ENCODE measurements at places on chromosomes 7 and 10.

DNA sequence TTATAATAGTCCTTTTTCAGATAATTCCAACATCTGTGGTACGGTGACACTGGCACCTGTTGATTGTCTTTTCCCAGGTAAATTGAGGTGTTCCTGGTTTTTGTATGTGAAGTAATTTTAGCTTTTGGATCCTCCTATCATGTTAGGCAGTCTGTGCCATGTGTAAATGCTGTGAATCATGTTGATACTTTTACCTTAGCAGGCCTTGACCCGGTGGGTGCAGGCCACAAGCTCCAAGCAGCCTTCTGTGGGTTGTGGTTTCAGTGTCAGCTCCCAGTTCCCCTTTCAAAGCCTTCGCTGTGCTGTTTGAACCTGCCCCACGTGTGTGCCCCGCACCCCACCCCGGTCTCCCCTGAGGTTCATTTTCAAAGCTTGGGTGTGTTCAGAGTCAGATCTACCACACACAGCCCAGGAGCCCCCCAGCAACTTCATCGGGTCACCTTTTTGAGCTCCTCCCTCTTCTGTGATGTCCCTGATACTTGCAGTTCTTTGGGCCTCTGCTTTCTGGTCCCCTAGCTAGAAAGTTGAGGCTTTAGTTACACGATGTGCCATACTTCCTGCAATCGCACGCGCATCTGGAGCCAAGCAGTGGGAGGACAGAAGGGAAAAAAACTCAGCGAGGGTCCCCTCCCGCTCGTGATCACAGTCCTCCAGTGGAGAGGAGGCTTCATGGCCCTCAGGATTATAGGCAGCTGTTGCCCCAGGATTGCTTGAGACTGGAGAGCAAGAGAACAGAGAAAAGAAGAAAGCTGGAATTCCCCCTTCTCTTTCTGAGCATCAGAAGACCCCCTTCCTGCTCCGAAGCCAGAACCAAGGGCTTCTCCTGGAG, 8.7 kb upstream of the BHLHA15 start:
- DNase-seq: peak; percentile 83

DNA sequence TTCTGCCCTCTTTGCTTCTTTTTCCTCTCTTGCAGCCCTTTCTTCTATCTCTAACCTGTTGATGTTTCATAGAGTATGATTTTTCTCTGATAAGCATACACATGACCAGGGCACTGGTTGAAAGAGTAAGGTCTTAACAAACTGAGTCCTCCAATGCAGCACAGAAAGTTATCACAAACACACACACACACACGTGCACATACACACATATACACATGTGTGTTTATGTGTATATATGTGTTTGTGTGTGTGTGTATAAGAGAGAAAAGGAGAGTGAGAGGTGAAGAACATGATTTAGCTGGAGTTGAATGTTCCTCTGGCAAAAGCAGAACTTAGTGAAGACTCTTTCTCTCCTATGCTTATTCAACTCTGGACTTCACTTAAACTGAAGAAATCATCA, 130.0 kb downstream of the KLF6 start:
- DNase-seq: no peak

DNA sequence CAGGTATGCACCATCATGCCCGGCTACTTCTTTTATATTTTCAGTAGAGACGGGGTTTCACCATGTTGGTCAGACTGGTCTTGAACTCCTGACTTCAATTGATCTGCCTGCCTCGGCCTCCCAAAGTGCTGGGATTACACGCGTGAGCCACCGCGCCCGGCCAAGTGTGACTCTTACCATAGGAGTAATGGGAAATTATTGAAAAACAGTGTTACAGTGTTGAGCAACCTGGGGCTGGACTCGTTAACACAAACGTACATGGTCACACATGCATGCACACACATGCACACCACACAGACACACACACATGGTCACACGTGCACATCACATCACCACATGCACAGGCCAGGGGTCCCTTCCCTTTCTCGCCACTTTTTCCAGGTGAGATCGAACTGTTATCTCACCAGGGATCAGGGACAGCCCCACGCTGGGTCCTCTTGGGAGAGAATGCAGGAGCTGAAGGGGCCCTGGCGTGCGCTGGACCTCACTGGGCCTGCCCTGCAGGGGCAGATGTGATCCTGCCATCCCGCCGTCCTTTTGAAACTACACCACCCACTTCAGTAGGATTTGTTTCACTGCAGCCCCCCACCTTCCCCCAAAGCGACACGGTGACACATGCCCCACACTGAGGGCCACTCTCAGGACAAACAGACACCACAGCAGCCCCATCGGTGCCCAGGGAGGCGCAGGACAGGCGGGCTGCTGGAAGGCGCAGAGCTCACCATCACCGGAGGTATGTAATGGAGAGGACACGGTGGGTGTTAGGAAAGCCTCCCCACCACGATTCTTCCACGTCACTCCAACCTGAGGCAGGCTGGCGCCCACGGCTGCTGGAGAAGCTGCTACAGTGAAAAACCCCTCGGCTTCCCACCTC, 10.2 kb downstream of the RADIL start:
- no peak for DNase-seq

DNA sequence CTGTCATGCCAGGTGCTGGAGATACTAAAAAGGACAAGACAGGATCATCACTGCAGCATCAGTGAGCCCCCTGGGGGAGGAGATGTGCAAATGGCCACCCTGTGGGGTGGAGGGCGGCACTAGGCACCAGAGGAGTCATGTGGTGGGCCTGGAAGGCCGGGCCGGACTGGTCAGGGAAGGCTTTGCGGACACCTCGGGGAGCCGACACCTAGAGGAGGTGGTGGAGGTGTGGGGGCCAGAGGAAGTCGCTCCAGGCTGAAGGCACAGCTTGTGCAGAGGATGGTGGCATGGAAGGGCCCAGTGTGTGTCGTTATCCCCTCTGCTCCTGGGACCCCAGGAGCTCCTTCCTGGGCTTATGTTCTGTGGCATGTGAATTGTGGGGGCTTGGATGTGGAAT, 437.7 kb downstream of the RPS24 start:
- no peak for DNase-seq

GRCh38 chr10:84078771-84079170, 60.5 kb upstream of the GHITM start:
- no peak for DNase-seq

GRCh38 chr7:151232091-151232916, at the start of gene CHPF2:
Gene CHPF2, plus strand, starts transcription at chr7:151232483. Its CDS starts 1,529 bp downstream, at chr7:151234012.
- DNase-seq: peak; percentile 93

- DNase-seq: no peak
Measured at GRCh38 chr10:24869354-24870015, 82.9 kb downstream of the PRTFDC1 start.

DNA sequence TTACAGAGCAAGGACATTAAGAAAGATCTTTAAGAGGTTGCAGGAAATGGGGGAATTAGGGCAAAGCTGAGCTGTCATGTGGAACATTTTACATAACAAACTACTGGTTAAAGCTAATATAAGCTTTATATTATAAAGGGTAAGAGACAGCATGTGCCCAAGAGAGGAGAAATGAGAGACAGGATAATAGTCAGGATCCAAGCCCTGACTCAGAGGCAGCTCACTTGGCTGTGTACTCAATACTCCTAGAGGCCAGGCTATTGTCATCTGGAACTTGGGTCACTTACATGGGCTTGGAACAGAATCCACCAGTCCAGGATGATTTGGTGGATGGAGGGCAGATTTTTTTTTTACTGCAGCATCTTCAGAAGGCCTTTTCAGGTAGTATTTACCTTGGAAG, 418.6 kb upstream of the ZMIZ1 start:
- no peak for DNase-seq

DNA sequence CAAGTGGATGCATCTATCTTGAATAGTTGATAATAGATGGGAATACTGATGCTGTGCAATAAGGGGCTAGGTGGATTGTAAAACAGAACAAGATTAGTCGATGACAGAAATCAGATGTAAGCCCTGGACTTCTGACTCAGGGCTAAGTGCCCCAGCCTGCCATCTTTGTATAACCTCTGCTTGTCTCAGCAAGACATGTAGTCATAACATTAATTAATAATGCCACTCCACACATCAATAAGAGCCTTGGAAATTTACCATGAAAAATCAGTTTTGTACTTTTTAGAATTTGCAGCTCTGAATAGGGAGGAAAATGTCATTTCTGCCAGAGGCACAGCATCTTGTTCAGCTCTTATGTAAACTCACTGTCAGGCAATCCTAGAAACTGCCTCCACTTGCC, 529.1 kb downstream of the PHTF2 start:
- no peak for DNase-seq

GRCh38 chr10:87635498-87636312, 24.0 kb upstream of the PAPSS2 start:
- peak; percentile 22 for DNase-seq

DNA sequence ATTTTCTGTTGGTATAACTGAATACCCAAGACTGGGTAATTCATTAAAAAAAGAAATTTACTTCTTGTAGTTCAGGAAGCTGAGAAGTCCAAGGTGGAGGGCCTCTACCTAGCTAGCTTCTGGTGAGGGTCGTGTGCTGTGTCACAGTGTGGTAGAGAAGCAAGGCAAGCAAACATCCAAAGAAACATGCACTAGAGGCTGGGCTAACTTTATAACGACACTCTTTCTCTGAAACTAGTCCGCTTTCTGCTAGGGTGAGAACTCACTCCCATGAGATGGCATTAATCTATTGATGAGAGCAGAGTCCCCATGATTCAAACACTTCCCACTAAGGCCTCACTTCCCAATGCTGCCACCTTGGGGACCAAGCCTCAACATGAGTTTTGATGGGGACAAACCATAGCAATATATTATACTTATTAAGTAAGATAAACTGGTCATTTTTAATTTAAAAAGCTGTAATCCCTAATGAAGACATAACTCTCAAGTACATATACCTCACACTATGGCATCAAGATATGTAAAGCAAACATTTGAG, 50.8 kb downstream of the PHYHIPL start:
- DNase-seq: no peak

DNA sequence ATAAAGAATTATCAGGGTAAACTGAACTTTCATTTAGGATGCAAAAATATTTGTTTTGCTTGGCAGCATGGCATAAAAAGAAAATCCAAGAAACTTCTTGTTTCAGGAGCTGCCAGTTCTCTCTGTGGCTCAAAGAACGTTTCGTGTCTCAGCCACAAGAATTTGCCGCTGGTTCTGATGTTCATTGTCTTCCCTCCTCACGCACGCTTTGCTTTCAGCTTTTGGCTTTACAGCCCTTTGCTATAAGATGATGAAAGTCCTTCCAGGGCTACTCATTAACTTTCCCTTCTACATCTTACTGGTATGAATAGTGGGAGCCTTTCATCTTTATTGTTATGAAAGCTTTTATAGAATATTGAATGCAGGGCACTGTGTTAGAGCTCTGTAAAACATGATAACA, 124.7 kb downstream of the BICC1 start:
- DNase-seq: no peak

GRCh38 chr7:445020-445419, 74.6 kb downstream of the PDGFA start:
- no peak for DNase-seq

Data from activated CD4-positive, alpha-beta T cell treated with anti-CD3 and anti-CD28 coated beads, Interleukin-2, amount 10 ng/mL, durations not matched to agents 7 days and 5 days (primary cell).